A549 treated with RU486 at 1 μM for 4 hours (cell line): ENCODE measurements at places on chromosomes 7 and 10. TPM values are rescaled to one million over a fixed set of nuclear protein-coding genes. Genes with fewer than 3 reads are reported as not detected.

FKBP9 gene
- 75.7 to 124 TPM (median 88.0 TPM) in 5 replicates for total RNA-seq

TAS2R4 gene
- total RNA-seq, result 0.09 to 0.27 TPM (median 0.15 TPM) in 5 replicates

RBP3 gene
- not detected in 5 replicates for total RNA-seq

CALML5 gene
- not detected in 5 replicates for total RNA-seq

RNF148 gene
- total RNA-seq, result not detected in 5 replicates

RASA4B gene
- 1.0 to 2.1 TPM (median 1.5 TPM) in 5 replicates for total RNA-seq

COBL gene
- 4.2 to 5.5 TPM (median 4.9 TPM) in 5 replicates for total RNA-seq

EVX1 gene
- total RNA-seq, result 0.07 to 0.32 TPM (median 0.23 TPM) in 3 of 5 replicates, not detected in the others

NANOS1 gene
- 2.1 to 3.8 TPM (median 2.8 TPM) in 5 replicates for total RNA-seq

DDC gene
- total RNA-seq, result 0.77 to 1.8 TPM (median 1.2 TPM) in 5 replicates

SLC18A3 gene
- not detected in 5 replicates for total RNA-seq

KCP gene
- total RNA-seq, result 0.08 to 0.18 TPM (median 0.14 TPM) in 5 replicates
